Karpas-422 (cell line): ENCODE measurements at places on chromosomes 4 and X.

- H3K4me3 ChIP-seq, result no peak overlapping the region
- H3K36me3 ChIP-seq, result no peaks in the 10 kb centered on the region
- DNase-seq, result no peak
These were observed 144.8 kb upstream of the SLIT2 start for GRCh38 chr4:20106921-20107320.

DNA sequence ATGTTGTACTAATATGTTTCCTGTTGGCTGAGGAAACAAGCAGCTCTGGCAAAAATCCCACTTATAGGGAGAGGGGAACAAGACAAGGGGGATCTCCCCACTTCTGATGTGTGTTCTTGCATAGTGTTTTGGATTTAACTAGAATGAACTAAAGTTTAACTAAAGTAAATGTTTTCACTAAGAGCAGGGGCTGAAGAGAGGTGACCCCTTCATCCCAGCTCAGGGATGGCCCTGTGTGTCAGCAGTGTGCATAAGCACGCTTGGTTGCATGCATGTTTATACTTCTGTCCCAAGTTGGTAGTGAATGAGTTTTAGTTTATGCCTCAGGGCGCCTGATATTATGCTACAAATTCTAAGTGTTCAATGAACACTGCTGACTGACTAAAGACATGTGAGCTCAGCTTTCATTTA, 169.4 kb downstream of the MGST2 start:
- no peaks in the 10 kb centered on the region for H3K27me3 ChIP-seq
- no peaks in the 10 kb centered on the region for H3K4me1 ChIP-seq
- H3K4me3 ChIP-seq, result no peak overlapping the region
- no peak for DNase-seq

GRCh38 chr4:149923736-149924135, 108.1 kb upstream of the IQCM start:
- no peaks in the 10 kb centered on the region for H3K27me3 ChIP-seq
- H3K4me3 ChIP-seq, result no peak overlapping the region
- DNase-seq, result no peak
- no peak overlapping the region for H3K27ac ChIP-seq
- no peaks in the 10 kb centered on the region for H3K36me3 ChIP-seq
- no peaks in the 10 kb centered on the region for H3K4me1 ChIP-seq

- H3K27me3 ChIP-seq, result no peaks in the 10 kb centered on the region
- no peaks in the 10 kb centered on the region for H3K4me1 ChIP-seq
- DNase-seq, result no peak
- H3K4me3 ChIP-seq, result no peak overlapping the region
These were observed 25.0 kb downstream of the GYPA start for GRCh38 chr4:144115519-144115918.

DNA sequence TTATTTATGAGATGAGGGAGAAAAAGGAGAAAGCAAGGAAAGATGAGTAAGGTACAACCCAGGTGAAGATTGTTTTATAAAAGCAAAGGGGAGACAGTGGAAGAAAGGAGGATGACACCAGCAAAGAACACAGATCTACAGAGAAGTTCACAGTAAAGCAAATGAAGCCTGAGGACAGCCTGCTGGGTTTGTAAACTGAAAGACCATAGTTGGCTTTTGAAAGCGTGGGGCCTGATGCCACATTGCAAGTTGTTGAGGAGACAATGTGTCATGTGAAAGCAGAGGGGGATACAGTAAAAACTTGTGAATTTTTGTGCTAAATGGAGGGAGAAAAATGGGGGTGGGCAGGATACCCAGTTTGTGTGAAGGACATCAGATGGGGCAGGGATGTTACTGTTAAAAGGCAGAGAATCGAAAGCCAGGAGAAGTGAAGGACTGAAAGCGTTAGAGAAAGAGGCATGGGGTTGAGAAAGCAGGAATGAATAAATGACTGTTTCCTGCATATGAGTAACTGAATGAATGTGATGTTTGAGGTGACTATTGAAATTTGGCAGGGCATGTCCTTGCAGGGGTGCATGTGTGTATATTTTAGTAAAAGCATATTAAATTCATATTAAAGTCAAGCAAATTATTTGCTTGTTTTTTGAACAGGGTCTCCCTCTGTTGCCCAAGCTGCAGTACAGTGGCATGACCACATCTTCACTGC, 69.6 kb downstream of the SPRY1 start:
- H3K36me3 ChIP-seq, result no peaks in the 10 kb centered on the region
- no peak overlapping the region for H3K4me3 ChIP-seq
- H3K27me3 ChIP-seq, result no peaks in the 10 kb centered on the region
- H3K4me1 ChIP-seq, result no peaks in the 10 kb centered on the region

DNA sequence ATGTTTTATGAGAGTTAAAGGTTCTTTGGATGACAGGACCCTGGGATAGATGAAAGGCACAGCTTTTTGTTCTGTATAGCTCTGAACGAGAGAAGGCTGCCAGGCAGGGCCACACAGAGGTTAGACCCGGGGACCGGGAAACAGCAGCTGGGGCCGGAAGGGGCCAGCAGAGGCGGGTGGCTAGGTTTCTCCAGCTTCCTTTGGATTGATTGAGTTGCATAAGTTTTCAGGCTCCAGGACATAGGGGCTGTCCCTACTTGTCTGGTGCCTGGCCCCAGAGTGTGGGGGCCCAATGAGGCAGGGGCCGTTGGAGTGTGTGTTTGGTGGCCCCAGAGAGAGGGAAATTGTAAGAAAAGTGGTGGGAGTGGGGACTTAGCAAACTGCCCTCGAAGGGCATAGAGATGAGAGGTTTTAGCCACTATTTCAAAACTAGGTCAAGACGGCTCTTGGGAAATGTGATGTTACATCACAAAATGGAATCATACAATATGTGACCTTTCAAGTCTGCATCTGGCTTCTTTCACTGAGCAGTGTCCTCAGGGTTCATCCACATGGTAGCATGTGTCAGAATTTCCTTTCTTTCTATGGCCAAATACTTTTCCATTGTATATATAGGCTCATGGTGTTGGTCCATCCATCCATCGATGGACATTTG, 3.7 kb downstream of the ZFP92 start:
- no peaks in the 10 kb centered on the region for H3K36me3 ChIP-seq
- no peak overlapping the region for H3K4me3 ChIP-seq
- H3K4me1 ChIP-seq, result peaks cover 16% of the 10 kb centered on the region
- no peak overlapping the region for H3K27ac ChIP-seq
